Skeletal muscle cell (primary cell): ENCODE measurements at places on chromosomes 16 and 17.
A peak's percentile ranks its signal among the peaks of the same experiment; 100 is the strongest.

DNA sequence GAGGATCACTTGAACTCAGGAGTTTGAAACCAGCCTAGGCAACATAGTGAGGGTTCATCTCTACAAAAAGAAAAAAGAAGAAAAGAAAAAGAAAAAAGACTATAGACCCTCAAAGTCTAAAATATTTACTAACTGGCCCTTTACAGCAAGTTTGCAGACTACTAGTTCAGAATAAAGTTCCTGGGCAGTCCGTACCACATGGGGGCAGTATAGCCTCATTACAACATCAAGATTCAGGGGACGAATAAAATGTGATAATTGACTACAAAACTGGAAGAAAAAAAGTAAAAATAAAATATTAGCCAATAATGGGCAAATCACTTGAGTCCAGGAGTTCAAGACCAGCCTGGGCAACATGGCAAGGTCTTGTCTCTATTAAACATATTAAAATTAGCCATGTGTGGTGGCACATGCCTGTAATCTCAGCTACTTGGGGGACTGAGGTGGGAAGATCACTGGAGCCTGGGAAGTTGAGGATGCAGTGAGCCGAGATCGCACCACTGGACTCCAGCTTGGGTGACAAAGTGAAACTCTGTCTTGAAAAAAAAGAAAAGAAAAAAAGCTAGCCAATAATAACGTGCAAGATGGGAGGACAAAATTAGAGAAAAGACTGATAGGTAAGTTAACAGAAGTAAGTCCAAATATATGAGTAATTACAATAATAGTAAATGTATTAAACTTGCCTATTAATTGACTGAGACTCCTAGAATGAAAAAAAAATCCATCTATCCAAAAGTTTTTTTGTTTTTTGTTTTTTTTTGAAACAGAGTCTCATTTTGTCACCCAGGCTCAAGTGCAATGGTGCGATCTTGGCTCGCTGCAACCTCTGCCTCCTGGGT lies 129.4 kb upstream of the SEC14L1 start:
- DNase-seq = no peak

- DNase-seq = no peak
Measured at GRCh38 chr16:67667453-67667816, 821 bp downstream of the C16orf86 start.

GRCh38 chr17:4412933-4413831 lies 20.6 kb upstream of the SPNS3 start:
- DNase-seq = peak; percentile 49

GRCh38 chr17:64073771-64074703 lies 53.6 kb upstream of the ICAM2 start:
- no peak for DNase-seq

DNA sequence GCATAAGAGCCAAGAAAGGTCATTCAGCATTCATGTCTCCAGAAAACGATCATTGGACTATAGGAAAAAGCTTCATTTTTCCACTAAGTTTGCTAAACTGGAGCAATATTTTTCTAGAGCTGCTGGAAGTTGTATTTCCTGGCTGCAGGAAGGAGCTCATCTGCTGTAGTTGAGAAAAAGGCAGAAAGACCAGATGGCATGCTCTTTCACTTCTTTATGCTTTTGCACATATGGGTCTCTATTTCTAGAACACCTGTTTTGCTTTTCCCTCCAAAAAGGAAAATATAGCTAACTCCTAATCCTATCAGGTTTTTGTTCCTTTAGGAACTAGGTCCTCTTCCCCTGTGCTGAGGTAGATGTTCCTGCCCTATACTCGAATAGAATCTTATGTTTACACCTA lies 61.9 kb upstream of the HLF start:
- no peak for DNase-seq

- DNase-seq = no peak
Measured at GRCh38 chr17:34167354-34167753, 87.7 kb upstream of the CCL2 start.

- no peak for DNase-seq
Measured at GRCh38 chr17:58268326-58268725, 12.4 kb downstream of the MPO start.
